ENCODE measurements at places on chromosomes 4 and X. TPM values are rescaled to one million over a fixed set of nuclear protein-coding genes. Genes with fewer than 3 reads are reported as not detected.

DNA sequence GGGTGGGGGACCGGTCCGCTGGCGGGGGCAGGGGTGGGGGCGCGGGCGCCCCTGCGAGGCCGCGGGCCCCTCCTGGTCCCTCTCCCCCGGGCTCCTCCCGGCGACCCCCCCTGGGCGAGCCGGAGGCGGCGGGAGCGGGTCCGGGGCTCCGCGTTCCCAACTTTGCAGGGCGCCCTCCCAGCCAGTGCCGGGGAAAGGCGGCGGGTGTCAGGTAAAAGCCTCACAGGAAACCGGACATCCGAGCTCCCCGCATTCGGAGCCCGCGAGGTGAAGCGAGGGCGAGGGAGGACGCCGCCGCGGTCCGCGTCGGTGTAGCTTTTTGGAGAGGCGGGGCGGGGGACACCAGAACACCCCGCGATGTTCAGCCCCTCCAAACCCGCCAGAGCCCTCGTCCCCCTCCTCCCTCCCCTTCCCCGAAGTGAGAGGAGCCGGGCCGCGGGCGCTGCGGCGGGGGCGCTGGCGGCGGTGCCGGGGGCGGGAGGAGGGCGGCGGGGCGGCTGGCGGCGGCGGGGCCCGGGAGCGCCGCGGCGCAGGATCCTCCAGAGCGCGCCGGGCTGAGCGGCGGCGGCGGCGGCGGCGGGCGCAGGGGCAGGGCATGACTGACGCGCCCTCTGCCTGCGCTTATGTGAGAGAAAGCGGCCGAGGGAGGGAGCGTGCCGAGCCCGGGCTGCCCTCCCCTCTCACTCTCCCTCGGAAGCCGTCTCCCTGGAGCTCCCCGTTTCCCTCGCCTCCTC lies at the start of gene VEGFC:
Gene VEGFC (minus strand): TSS at position 597 of the 734 bp plus-strand sequence. CDS start 611 bp downstream, outside the sequence.
- peak; percentile 79 for ATAC-seq

DNA sequence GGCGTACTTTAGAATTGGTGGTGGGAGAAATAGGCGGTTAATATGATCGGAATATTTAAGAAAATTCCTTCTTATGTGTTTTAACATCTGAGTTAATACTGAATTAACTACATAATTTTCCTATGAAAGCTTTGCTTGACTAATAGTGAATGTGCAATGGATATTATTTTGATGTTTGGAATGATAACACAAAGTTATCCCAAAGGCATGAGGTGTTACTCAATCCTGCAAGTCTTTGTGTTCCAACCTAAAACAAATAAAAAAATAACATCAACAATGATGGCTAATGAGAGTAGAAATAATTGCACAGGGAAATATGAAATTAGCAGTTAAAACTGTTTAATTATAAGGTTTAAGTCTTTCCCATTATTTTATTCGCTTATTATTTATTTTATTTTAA lies 183.6 kb upstream of the ARSJ start:
- ATAC-seq: no peak

DNA sequence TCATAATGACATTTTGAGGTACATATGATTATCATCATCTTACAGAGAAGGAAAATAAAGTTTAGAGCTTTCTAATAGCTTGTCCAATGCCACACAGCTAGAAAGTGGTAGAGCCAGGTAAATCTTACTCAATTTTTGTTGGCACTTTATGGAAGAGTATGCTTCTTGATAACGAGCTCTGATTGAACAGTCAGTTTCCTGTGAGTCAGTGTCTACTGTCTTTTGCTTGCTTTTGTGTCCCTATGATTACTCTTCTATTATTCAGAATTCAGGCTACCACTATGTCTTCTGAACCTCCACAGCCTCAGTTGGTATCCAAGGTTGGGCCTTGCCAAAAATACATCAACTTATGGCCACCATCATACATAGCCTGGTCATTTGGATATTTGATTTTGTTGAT lies 2.6 kb downstream of the FAAH2 start:
- no peak for ATAC-seq

DNA sequence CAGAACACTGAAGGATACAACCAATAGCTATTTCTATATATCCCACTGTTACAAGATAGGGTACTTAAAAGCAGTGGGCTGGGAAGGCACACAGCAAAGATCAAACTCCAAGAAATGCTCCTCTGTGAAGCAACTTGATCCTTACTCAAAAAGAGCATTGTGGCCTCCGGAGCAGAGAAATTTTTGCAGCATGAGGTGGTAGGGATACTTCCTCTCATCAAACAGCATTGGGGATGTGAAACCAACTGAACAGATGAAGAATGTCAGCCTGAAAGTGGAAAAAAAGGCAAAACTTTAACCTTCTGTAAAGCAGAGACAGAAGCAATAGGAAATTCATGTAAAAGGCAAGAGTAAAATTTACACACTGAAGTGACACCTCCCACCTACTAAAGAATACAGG lies 92.2 kb downstream of the HUWE1 start:
- no peak for ATAC-seq

GRCh38 chrX:53486285-53486684 lies 52.1 kb upstream of the HSD17B10 start:
- no peak for ATAC-seq

DNA sequence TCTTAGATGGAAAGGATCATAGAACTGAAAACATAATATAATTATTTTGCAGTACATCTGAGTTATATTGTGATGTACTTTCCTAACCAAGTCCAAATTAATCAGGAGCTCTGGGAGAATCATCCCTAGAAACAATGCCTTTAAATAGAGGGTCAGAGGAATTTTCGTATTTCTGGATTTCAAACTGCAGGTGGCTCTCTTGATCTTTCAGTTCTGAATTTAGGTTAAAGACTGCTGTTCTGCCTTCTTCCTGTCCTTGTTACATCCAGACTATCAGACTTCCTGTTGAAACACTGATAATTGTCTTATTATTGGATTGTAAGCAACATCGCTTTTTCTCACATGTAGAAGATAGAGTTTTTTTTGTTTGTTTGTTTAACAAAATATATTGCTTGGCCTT lies 142.7 kb downstream of the RPA4 start:
- ATAC-seq: no peak

- ATAC-seq: peak; percentile 57
Measured at GRCh38 chr4:139658185-139658584, 7.4 kb upstream of the MGST2 start.

DNA sequence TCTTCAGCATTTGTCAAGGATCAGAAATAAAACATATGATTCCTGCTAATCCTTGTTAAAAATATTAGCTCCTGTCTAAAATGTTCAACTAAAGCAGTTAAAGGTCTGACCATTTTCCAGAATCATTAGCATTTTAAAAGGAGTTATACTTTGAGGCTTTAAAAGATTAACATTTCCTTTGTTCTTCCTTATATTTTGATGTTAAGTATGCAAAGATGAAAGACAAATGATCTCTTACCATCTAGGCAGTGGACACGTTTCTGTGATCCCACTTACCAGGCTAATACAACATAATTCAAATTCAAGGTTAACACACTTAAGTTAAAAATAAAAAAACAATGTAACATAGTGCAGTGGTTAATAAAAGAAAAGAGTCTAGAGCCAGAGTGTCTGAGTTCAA lies 61.8 kb upstream of the COX18 start:
- ATAC-seq: no peak

DNA sequence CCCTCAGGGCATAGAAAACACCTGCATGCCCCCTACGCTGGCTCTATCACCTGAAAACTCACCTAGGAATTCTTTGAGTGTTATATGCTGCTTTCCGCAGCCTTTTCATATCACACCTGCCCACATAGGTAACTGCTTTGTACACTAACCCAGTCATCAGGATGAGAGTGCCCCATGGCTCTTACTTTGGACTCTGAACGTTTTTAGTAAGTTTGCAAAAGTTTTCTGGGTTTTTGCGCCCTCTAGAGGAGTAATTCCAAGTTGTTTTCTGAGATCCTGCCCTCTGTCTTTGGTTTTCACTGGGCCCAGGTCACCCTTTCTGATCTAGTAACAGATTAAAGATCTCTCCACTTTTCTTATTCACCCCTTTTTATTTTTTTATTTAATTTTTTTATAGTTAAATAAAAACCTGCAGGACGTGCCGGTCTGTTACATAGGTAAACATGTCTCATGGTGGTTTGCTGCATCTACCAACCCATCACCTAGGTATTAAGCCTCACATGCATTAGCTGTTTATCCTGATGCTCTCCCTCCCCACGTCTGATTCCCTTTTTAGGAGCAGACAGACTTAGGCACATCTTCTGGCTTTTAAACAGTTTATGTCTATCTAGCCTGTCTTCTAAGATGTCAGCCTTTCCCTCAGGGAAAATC lies 139.2 kb downstream of the NWD2 start:
- ATAC-seq: no peak

GRCh38 chr4:155597933-155598451 lies 68.7 kb upstream of the GUCY1A1 start:
- ATAC-seq: no peak

DNA sequence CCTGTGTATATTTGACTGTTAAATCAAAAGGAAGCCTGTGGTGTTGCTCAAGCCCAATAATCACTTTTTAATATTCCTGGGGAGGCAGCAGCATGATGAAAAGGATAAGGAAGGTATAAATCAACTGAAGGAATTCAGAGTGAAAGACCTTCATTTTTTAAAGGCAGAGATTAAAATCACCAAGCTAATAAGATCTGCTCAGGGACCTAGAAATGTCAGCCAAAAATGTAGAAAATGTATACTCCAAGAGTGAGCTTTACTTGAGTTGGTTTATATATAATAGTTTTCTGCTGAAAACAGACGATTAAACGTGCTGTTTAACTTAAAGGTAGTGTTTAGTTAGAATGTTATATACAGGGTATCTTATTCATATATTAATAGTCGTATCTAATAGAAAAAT lies 549.3 kb downstream of the IQCM start:
- no peak for ATAC-seq

DNA sequence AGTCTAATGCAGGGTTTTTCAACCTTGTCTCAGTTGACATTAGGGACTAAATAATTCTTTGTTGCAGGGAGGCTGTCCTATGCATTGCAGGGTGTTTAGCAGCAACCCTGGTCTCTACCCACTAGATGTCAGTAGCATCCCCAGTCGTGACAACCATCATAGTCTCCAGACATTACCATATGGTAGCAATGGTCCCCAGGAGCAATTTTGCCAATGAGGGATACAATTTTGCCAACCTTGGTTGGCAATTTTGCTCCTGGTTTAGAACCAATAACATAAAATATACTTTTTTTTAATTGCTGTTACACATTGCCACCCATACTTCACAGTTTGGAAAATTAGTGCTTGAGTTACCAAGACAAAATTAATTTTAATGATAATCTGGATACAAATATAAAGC lies 6.0 kb downstream of the EREG start:
- peak; percentile 38 for ATAC-seq

- ATAC-seq: no peak
Measured at GRCh38 chr4:173014836-173015235, 153.8 kb upstream of the GALNT7 start.

DNA sequence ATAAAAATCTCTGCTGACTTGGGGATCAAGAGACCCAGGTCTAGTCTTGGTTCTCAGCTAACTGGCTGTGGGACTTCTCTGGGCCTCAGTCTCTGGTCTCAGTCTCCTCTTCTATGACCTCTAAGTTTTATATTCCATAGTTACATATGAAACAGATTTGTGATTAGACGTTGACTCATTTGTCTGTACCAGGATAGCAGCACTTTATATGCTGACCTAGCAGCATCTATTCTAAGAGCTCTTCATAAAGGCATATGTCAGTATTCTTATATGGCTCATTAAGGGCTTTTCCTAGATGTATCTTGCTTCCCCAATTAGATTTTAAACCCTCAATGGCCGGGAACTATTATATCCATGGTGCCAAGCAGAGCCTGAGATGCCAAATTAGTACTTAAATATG lies 12.7 kb downstream of the GRPR start:
- ATAC-seq: no peak

GRCh38 chr4:42377497-42377896 lies 19.8 kb upstream of the SHISA3 start:
- no peak for ATAC-seq

The GRK4 gene
- total RNA-seq: 2.0 TPM

The PF4V1 gene
- not detected for total RNA-seq

The AFF2 gene
- total RNA-seq: 0.24 TPM

The GAGE12J gene
- total RNA-seq: not detected

The USP51 gene
- 0.40 TPM for total RNA-seq

The RPL9 gene
- 1,488 TPM for total RNA-seq
